Liver (tissue), 10 donors: ENCODE measurements at places on chromosomes 13 and 19.

- DNase-seq: no peak
Measured at GRCh38 chr13:24624801-24625231, 55.4 kb upstream of the ATP12A start.

DNA sequence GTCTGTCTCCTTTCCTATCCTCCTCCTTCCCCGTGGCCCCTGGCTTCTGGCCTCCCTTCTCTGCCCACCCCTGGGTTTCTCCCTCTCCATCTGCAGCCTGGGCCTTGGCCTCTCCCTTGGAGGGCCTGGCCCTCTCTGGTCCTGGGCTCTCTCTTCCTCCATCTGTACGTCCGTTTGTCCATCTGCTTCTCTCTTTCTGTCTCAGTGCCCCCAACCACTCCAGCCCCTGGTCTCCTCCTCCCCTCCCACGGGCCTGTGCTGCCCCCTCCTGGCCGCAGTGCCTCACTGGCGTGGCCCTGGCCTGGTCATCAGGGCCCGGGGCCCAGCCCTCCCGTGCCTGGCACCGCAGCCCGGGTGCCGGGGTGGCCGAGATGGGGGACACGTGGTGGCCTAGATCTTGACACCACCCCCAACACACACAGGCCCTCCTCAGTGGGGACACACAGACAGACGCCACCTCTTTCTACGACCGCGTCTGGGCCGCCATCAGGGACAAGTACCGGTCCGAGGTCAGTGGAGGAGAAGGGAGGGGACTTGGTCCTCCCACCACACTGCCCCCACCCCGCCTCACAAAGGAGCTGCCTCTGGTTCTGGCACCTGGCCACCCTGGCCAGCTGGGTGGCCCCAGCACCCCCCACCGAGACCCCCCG lies 11.3 kb downstream of the PRKCSH start:
- peak; percentile 74 for DNase-seq

GRCh38 chr13:44619651-44620050 lies 43.5 kb upstream of the TSC22D1 start:
- DNase-seq: no peak

DNA sequence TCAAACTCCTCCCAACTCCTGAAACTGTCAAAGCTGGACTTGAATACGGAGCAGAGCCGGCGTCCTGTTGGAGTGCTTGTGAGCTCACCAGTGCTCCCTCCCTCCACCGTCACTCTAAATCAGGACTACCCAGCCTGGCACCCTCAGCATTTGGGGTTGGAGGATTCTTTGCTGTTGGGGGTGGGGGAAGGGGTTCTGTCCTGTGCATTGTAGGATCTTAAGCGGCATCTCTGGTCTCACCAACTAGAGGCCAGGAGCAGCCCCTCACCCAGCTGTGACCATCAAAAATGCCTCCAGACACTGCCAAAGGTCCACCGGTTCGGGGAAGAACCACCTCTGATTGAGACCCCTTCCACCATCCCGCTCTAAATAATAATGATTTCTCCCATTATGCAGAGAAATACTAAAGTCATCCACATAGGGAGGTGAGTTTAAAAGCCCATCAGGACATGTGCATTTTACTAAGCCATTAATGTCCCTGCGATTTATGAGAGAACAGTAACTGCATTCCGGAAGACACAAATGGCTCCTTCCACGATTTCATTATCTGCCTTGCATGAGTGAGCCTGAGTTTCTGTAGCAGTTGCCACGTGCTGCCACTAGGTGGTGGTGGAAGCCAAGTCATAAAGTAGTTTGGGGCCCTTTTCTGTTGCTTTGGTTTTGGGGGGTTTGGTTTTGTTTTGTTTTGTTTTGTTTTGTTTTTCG lies 16.1 kb upstream of the USP29 start:
- DNase-seq: peak; percentile 61

- DNase-seq: no peak
Measured at GRCh38 chr19:45428384-45429231, 4.9 kb upstream of the ERCC1 start.

GRCh38 chr13:44032802-44033201 lies 153.1 kb downstream of the LACC1 start:
- no peak for DNase-seq

DNA sequence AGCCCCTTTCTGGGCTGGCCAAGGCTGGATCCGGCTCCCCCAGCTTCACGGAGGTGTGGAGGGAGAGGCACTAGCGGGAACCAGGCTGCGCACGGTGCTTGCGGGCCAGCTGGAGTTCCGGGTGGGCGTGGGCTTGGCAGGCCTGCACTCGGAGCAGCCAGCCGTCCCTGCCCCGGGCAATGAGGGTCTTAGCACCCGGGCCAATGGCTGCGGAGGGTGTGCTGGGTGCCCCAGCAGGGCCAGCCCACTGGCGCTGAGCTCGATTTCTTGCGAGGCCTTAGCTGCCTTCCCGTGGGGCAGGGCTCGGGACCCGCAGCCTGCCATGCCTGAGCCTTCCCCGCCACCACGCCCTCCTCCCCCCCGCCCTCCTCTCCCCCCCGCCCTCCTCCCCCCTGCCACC lies 2.6 kb upstream of the ZNF559 start:
- DNase-seq: no peak

- DNase-seq: no peak
Measured at GRCh38 chr19:30498707-30499106, 126.5 kb downstream of the ZNF536 start.

DNA sequence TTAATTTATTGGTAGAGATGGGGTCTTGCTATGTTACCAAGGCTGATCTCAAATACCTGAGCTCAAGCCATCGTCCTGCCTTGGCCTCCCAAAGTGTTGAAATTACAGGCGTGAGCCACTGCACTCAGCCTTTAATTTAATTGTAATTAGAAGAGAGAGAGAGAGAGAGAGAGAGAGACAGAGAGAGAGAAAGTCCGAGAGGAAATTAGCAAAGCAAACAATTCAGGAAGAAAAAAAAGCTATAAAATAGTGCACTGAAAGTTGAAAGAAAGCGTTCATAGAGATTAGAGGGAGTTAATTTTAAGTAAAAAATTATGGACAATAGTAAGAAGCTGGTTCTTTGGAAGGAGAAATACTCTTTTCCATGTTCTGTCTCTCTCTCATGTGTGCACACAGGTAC lies 7.0 kb downstream of the GPR32 start:
- no peak for DNase-seq

DNA sequence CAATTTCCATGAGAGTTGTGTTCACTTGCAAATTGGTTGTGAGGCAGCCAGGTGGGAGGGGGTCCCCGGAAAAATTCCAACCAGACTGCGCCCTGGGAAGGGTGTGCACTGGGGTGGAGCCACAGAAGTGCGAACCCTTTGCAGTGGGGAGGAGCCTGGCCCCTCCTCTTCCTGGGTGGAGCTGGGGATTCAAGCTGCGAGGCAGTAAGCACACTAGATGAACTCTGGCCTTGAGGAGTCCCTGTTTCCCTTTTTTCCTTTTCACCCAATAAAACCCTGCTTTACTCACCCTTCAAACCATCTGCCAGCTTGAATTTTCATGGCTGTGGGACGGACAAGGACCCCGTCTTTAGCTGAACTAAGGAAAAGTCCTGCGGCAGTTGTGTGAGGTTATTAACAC lies 31.0 kb upstream of the MBNL2 start:
- DNase-seq: no peak

DNA sequence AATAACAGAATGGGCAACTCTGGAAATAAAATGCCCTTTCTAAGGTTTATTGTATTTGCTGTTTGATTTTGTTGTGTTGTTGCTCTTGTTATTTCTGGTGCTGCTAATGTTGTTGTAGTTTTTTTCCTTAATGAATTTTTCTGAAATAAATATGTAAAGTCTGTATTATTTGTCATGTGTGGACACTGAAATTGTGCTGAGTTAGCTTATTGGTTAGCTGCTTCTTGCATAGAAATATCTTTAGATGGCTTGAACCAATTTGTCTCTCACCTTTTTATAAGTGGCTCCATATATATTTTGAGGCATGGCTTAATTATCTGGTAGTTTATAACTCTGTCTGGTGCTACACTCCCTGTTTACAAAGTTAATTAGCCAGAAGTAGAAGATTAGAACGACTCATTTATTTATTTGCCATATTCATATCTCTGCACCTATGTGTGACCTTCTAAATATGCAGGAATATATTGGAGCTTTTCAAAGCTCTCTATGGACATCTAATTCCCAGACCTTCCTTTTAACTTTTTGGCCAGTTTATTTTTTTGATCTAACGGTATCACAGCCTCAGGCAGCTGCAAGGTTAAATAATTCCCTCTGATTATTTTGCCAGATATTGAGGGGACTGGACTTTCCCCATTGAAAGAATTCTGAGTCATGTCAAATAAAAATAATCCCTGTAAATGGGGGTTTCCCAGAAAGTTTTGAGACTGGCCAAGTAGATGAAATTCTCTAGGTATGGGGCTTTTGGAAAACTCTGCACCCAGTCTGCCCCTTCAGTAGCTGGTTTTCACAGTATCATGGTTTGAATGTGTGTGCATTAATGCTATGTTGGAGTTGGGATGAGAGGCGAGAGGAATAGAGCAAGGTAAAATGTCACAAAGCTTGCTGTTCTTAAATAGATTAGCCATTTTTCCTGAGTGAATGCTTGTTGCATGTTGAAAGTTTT lies 1331.7 kb upstream of the MIR17HG start:
- DNase-seq: no peak

DNA sequence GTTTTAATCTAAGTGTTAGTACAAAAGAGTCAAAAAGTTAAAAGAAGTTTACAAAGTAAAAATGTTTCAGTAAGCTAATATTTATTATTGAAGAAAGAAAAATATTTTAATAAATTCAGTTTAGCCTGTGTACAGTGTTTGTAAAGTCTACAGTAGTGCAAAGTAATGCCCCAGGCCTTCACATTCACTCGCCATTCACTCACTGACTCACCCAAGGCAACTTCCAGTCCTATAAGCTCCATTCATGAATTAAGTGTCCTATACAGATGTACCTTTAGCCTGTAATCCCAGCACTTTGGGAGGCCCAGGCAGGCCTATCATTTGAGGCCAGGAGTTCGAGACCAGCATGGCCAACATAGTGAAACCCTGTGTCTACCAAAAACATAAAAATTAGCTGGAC lies 24.1 kb upstream of the AKAP11 start:
- DNase-seq: no peak

GRCh38 chr19:8336072-8336569 lies 6.9 kb downstream of the KANK3 start:
- DNase-seq: no peak

- DNase-seq: no peak
Measured at GRCh38 chr19:28021259-28022185, 1191.4 kb downstream of the UQCRFS1 start.

GRCh38 chr13:99002172-99002710 lies 24.4 kb upstream of the DOCK9 start:
- no peak for DNase-seq

DNA sequence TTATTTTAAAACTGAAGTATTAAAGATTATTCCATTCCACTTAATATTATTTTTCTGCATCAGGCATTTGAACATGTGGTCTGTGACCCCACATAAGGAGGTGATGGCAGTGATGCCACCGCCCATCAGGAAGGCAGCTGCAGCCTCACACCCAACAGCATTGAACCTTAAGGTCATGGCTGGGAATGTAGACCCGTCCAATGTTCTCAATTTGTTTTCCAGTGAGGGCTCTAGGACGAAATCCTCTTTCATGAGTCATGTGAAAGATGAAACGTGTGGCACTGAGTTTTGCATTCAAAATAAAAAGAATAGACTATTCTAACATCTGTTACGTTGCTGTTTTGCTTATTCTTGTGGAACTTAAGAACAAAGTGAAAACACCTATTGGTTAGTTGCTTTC lies 74.5 kb upstream of the ANKRD10 start:
- no peak for DNase-seq

GRCh38 chr13:32164622-32165268 lies 133.2 kb downstream of the FRY start:
- no peak for DNase-seq

DNA sequence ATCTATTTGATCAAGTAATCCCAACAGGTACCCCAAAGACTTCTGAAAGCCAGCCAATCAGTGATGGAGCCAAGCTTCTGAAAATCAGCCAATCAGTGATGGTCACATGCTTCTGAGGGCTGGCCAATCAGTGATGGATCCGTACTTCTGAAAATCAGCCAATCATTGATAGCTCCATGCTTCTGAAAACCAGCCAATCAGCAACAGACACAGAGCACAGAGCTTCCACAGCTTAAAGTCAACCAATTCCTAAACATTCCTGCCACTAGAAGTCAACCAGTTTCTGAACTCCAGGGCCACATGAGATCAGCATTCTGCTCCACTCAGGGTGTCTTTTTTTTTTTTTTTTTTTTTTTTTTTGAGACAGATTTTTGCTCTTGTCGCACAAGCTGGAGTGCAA lies 8.2 kb upstream of the HSD17B14 start:
- no peak for DNase-seq

DNA sequence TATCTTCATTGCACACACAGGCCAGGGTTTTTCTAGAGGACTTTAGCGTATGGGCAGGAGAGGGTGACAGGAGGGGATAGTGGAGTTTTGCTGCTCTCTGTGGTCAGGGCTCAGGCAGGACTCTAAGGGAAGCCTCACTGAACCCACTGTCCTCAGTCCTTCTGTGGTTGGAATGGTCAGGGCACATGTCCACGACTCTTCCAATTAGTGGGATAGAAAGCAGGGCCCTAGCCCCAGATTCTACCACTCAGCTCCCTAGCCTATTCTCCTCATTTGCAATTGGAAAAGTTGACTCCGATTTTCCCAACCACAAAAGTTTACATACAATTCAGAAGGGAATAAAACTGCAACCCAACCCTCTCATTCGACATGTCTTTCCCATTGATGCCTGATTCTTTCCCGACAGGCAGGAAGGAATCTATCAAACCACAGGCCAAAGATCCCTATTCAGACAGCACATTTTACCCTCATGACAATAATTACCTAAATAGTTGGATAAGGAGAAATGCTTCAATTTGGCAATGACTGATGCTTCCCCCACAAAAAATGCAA lies 38.2 kb downstream of the TGDS start:
- no peak for DNase-seq

- DNase-seq: no peak
Measured at GRCh38 chr19:18789883-18790565, 1.1 kb downstream of the COMP start.

- DNase-seq: no peak
Measured at GRCh38 chr13:112342841-112343361, 33.3 kb upstream of the SPACA7 start.

- DNase-seq: no peak
Measured at GRCh38 chr13:26220575-26220974, 1.5 kb downstream of the RNF6 start.

GRCh38 chr19:10988380-10988779 lies 27.6 kb downstream of the SMARCA4 start:
- DNase-seq: no peak

DNA sequence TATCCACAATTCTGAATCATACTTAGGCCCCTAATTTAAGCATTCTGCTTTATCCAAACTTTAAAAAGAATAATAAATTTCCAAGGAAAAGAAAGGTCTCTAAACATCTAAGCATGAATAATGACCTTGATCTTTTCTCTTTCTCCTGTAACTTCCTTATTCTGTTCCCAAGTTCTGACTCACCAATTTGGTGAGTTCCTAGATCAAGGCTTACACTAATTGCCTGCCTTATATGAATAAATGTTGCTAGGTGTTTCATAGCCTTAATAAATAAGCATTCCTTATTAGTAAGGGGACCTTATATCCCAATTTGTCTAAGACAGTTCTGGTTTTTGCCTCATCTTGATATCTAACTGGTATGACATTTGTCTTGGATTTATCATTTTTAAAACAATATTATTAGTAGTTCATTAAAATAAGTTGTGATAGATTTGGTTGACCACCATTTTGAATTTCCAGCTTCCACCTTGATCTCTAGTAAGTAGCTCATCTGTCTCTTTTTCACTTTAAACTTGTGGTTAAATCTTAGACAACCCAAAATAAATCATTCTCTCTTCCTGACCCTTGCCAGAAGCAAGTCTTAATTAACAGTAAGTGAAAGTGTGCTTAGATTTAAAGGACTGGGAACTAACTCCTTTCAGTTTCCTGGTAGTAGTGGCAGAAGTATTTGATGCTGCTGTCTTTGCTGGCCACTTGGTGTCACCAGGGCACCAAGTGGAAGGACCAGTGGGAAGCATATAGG lies 121.2 kb upstream of the MLNR start:
- no peak for DNase-seq
